Testis (tissue), 5 donors: ENCODE measurements at places on chromosomes 6 and 20. TPM values are rescaled to one million over a fixed set of nuclear protein-coding genes. Genes with fewer than 3 reads are reported as not detected.

Gene SLC22A7
- total RNA-seq, result not detected

Gene FOXP4
- 50.2 TPM for total RNA-seq

Gene OR2H2
- total RNA-seq, result 0.25 TPM

Gene FOXA2
- 0.24 TPM for total RNA-seq

Gene GPR63
- 4.6 TPM for total RNA-seq

Gene SIRPB1
- 1.9 TPM for total RNA-seq

Gene MAN1A1
- 12.8 TPM for total RNA-seq
